AG04449 (cell line): ENCODE measurements at places on chromosomes 12 and 14.

DNA sequence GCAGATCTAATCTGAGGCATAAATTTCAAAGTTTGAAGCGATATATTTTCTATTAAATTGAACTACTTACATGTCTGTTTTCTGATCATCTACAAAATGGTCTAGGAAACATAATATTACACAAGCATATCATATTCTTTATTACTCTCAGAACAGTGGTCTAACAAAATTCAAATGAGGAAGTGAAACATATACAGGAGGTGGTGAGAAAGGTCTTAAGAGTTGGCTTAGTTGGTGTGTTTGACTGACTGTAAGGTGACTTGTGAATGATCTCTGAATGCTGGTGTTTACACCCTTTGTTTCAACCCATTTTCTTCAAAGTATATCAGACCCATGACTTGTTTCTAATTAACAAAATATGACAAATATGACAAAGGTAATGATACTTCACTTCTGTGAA lies 1156.8 kb downstream of the SLC16A7 start:
- no peak for DNase-seq

DNA sequence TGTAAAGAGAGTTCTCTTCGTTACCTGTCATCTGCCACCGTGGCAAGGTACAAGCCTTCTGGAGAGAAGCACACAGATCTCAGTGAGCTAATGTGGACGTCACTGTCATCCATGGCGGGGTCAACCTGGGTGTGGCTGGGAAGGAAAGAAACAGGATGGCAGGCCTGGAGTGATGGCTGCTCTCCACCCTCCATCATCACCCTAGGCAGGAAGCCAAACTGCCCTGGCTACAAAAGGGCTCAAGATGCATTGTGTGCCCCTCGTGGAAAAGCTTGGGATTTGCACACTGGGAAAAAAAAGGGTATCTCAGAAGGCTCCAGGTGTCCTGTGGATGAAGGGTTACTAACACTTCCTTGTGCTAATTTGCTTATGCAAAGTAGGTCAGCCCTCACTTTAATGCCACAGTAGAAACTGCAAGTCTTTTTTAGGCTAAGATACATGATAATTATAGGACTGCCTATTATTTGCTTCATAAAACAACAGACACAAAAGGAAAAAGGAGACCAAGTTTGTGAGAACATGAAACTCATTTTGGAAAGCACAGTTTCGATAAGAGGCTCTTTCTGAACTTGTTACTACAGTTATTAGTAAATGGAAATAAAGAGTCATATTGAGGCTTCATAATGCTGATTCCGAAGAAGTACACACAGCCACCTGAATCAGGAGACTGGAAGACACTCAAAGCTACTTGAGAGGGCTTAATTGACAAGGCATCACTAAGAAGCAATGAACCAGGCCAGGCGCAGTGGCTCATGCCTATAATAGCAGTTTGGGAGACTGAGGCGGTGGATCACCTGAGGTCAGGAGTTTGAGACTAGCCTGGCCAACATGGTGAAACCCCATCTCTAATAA lies 18.9 kb downstream of the RFC5 start:
- no peak for DNase-seq

DNA sequence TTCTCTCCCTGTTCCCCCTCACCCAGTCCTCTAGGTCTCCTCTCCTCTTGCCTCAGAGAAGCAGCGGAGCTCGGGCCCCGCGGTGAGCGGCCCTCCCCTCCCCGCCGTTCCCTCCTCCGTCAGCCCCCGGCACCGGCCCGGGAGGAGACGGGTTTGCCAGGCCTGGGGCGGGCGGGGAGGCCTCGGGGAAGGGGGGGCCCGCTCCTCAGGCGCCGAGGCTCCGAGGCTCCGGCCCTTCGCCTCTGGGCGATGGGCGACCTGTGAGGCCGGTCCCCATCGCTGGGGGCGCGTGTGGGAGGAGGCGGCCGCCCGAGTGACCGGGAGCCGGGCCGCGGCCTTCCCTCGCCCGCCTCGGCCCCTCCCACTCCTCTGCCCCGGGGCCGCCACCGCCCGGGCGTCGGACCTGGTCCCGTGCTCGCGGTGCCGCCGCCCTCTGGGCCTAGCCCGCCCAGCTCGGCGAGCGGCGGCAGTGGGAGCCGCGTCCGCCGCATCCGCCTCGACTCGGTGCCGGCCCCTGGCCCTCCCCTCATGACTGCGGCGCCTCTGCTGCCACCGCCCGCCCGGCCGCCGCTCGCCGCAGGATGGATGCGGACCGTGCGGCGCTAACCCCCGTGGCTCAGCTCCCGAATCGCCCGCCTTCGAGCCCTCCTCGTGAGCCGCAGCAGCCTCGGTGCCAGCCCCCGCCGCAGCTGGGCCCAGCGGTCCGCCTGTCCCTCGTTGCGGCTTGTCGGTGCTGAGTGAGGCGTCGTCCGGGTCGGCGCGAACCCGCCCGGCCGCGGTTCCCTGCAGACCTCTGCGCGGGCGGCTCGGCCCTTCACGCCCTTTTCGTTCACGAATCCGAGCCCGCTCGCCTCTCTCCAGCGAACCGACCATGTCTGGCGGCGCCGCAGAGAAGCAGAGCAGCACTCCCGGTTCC lies 574 bp downstream of the WNK1 start:
- no peak for DNase-seq

DNA sequence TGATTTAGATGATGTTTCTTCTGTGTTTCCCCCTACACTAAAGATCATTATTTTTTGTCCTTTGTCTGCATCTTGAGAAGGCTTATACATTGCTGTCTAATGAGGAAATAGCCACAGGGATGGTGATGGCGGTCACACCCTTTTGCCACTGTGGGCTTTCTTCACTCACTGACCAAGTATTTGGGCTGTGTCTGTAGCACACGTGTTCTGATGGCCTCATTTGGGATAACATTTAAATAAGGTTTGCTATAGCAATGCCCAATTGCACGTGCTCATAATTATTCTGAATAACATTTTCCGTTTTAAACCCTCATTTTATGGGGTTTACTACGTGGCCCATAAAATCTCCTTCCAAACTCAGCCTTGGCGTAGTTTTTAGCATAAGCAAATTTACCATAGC lies 230.3 kb upstream of the PRICKLE1 start:
- no peak for DNase-seq

- DNase-seq: no peak
Observed at GRCh38 chr14:44620121-44621019, 113.3 kb upstream of the FSCB start.

DNA sequence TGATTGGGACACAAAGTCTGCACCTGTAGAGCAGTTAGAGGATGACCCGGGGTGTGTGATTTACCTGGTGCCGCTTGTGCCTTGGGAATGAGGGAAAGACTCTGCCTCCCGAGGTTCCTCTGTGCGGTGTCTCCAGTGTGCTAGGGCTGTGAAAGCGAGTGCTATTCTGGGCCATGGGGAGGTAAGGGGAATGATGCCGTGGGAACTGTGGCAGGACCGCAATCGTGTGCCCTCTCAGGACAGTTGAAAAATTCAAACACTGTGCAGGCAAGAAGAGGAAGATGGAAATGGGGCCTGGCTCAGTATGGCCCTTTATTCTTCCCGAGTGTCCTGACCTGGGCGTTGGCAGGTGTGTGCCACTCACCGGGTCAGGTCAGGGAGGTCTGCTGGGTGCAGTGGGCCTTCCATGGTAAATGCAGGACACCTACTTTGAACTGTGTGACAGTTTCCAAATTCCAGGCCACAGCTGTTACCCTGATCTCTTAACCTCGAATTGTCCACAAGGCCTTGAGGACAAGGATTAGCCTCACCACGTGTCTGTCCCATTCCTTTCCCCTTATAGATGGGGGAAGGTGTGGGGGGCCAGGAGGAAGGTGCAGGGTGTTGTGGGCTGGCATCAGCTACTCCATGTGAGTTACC lies 1.4 kb downstream of the SIVA1 start:
- no peak for DNase-seq

GRCh38 chr12:96770219-96771102 lies 136.6 kb upstream of the NEDD1 start:
- DNase-seq: no peak

- no peak for DNase-seq
Observed at GRCh38 chr12:27861428-27862167, 81.6 kb upstream of the MANSC4 start.

GRCh38 chr12:90460681-90461080 lies 494.3 kb downstream of the CCER1 start:
- DNase-seq: no peak
